Renal pelvis (tissue), 12 donors: ENCODE measurements at places on chromosomes 2 and 18. TPM values are rescaled to one million over a fixed set of nuclear protein-coding genes. Genes with fewer than 3 reads are reported as not detected.

Gene CRYGD
- not detected for polyA plus RNA-seq

Gene DCDC2C
- polyA plus RNA-seq = not detected

Gene TCF23
- 0.50 TPM for polyA plus RNA-seq

Gene SLC5A7
- polyA plus RNA-seq = 0.76 TPM

Gene POTEJ
- not detected for polyA plus RNA-seq

Gene SH3RF3
- 5.6 TPM for polyA plus RNA-seq

Gene AMER3
- polyA plus RNA-seq = not detected

Gene SERPINB10
- polyA plus RNA-seq = not detected

Gene TTR
- polyA plus RNA-seq = 0.16 TPM

Gene MYO7B
- 24.0 TPM for polyA plus RNA-seq

Gene TSPYL6
- not detected for polyA plus RNA-seq

DNA sequence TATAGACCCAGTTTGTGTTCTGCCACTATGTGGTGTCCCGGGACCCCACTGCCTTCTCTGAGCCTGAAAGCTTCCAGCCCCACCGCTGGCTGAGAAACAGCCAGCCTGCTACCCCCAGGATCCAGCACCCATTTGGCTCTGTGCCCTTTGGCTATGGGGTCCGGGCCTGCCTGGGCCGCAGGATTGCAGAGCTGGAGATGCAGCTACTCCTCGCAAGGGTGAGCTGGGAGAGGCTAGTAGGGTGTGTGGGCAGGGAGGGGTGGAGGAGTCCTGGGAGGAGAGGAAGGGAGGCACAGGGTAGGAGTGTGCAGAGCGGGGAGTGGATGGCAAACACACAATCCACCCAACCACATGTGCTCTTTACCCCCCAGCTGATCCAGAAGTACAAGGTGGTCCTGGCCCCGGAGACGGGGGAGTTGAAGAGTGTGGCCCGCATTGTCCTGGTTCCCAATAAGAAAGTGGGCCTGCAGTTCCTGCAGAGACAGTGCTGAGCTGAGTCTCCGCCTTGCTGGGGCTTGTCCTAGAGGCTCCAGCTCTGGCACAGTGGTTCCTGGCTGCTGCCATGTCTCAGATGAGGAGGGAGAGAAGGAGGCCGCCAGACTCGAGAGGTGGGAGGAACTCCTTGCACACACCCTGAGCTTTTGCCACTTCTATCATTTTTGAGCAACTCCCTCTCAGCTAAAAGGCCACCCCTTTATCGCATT lies 16.9 kb downstream of the PRKAG3 start:
- DNase-seq = no peak

GRCh38 chr2:138090330-138090729 lies 126.1 kb downstream of the HNMT start:
- DNase-seq = peak; percentile 15

- no peak for DNase-seq
Observed at GRCh38 chr2:231260442-231261208, 62.2 kb downstream of the ARMC9 start.

GRCh38 chr2:104078431-104079157 lies 775.3 kb upstream of the POU3F3 start:
- no peak for DNase-seq

DNA sequence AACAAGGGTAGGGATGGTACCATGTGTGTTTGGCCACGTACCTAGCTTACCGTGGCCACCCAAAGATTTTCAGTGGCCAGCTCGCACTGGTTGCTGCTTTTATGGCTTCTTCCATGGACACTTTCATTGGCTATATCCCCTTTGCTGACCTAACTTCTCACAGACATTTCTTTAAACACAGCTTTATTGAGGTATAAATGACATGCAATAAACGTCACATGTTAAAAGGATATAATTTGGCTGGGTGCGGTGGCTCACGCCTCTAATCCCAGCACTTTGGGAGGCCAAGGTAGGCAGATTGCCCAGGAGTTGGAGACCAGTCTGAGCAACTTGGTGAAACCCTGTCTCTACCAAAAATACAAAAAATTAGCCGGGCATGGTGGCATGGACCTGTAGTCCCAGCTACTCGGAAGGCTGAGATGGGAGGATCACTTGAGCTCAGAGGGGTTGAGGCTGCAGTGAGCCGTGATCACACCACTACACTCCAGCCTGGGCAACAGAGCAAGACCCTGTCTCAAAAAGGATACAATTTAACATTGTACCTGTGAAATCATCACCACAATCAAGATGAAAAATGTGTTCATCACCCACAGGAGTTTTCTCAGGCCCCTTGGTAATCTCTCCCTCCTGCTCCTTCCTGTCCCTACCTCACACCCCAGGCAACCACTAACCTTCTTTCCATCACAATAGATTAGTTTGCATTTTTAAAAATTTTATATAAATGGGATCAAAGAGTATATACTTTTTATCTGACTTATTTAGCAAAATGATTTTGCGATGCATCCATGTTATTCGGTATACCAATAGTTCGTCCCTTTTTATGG lies 127.8 kb upstream of the PPP1CB start:
- DNase-seq = no peak

DNA sequence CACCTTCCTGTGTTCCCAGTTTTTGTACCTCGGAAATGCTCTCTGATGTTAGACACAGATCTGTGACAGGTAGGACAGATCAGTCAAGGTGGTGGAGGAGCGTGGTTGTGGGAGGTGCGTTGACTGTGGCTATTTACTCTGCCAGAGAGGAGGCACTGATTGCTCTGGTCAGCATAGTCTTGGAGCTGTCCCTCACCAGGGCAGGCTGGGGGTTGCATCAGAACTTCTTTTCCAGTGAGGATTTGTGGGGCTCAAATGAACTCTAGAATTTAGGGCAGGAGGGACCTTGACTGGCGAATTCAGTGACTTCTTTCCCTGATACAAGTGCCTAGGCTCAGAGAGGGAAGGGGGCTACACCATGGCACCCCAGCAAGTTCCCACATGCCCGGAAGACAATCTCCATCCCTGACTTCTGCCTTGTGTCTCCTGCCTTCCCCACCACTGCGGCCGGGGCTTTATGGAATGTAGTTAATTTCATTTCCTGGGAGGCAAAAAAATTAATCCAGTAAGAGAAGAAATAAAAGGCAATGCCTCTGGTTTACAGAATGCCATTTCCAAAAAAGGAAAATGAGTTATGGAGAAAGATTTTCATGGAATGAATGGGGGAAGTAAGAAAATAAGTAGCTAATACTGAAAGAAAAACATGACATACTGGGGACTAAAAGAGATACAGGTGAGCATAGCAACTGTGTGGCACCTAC lies 26.1 kb downstream of the NIFK start:
- no peak for DNase-seq

DNA sequence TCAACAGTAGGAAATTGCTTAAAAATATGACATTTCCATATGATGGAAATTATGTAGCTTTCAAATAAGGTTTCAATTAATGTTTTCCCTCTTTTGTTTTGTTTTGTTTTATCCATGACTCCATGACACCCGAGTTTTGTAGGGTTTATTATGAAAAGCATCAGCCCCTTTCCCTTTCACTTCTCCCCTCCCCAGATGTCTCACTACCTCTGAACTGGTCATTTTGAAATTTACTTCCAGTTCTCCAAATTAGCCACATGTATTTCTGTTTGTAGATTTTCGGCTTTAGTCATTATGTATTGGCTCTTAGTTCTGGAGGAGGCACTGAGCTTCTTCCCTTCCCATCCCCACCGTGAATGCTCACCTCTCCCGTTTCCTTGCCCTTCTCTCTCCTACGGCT lies 18.6 kb upstream of the VPS4B start:
- DNase-seq = no peak

DNA sequence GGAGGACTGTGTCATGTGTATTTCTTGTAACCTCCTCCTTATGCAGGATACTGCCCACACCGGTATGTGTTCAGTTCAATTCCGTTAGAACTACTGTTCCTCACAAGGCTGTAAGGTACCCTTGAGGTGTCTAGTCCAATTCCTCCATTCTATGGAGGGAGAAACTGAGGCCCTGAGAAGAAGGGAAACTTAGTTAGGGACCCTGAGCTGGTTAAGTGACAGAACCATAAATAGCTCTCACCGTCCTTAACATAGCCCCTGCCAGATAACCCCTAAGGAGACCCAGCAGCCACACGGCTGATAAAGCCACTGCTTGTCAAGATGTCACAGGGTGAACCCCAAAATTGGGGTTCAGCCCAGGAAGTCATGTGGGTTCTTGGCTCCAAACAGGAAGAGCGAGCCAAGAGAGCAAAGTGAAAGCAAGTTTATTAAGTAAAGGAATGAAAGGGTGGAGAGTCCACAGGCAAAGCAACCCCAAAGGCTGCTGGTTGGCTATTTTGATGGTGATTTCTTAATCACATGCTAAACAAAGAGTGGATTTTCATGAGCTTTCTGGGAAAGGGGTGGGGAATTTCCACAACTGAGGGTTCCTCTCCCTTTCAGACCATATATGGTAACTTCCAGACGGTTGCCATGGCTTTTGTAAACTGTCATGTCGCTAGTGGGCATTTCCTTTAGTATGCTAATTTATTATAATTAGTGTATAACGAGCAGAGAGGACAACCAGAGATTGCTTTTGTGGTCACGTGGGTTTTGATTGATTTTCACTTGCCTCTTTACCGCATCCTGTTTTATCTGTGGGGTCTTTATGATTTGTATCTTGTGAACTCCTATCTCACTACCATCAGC lies 83.4 kb upstream of the RTN4 start:
- peak; percentile 58 for DNase-seq

- DNase-seq = no peak
Observed at GRCh38 chr2:118954297-118955060, 12.5 kb downstream of the MARCO start.

- peak; percentile 3 for DNase-seq
Observed at GRCh38 chr2:199910338-199911051, 598 bp upstream of the C2orf69 start.

- no peak for DNase-seq
Observed at GRCh38 chr2:11280713-11281112, 63.7 kb downstream of the ROCK2 start.

DNA sequence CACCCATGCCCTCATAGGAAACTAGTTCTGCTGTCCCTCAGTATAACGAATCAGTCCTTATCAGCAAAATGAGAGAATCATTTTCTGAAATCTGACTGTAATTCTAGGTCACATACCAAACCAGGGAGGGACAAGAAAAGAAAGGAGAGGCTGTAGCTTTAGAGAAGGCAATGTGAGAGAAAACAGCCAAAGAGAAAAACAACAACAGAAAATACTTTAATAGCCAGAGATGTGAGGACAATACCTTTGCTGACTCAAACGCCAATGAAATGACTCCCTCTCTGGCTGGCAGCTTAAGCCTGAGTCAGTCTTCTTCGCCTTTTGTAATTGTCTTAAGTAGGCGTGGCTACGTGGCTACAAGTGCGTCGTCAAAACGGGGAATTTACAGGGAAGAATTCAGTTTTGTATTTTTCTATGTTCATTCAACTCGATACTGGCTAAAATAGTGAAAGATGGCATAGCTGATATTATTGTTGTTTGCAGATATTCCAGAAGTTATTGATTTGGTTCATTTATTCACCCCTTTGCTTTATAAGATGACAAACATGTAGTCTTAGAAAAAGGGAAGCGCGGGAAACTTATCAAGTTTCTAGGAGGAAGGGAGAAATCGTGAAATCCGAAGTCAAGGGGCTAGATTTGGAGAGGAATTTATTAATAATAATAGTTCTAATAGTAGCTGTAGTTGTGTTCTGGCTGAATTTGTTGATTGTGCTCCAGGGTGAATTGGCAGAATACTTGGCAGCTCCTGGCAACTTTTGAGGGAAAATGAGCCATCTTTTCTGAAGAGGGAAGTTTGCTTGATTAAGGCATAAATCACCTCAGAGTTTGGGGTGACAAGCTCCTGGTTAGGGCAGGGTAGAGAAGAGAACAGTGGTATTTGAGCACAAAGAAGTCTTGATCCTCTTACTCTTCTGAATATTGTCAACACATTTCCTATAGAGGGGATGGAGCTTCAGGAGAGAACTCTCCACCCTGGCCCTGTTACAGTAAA lies at the start of gene IL1A:
IL1A (minus strand) TSS at position 295 of the 991 bp plus-strand sequence. CDS start 723 bp downstream, outside the sequence.
- DNase-seq = no peak

- DNase-seq = no peak
Observed at GRCh38 chr2:239065962-239066361, 218.1 kb downstream of the TWIST2 start.

- no peak for DNase-seq
Observed at GRCh38 chr2:180553094-180553715, 427.2 kb upstream of the UBE2E3 start.

DNA sequence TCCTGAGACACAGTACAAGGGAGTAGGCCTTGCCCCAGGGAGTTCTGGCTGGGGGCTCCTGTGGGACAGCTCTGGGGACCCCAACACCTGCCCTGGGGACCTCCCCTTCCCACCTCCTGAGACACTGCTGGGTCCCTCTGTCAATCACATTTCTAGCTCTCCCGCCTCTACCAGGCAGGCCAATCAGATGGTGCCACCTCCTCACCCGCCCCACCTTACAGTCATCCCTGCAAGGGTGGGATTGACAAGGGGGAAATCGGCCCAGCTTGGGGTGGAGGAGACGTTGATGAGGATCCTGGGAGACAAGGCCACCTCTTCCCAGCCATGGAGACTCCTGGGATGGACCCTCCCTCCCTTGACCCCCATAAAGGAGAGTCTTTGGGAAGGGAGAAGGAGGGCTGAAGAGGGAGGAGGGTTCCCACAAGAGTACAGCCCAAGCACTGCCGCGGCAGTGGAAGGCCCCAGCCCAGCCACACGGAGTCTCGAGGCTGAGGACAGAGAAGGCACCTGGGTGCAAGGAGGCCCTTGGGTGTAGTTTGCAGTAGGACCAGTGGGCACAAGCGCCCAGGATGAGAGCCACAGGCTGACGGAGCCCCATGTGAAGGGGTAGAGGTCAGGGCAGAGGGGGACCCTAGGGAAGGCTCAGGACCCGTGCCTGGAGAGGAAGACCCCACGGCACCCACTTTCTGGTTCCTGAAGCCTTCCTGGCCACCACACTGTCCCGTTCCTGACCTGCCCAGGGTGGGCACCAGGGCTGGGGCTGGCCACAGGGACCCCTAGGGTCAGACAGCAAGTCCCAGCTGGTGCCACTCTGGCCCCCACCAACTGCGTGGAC lies 109.9 kb upstream of the OTOS start:
- DNase-seq = no peak

- no peak for DNase-seq
Observed at GRCh38 chr2:229578052-229578846, 136.1 kb downstream of the DNER start.

DNA sequence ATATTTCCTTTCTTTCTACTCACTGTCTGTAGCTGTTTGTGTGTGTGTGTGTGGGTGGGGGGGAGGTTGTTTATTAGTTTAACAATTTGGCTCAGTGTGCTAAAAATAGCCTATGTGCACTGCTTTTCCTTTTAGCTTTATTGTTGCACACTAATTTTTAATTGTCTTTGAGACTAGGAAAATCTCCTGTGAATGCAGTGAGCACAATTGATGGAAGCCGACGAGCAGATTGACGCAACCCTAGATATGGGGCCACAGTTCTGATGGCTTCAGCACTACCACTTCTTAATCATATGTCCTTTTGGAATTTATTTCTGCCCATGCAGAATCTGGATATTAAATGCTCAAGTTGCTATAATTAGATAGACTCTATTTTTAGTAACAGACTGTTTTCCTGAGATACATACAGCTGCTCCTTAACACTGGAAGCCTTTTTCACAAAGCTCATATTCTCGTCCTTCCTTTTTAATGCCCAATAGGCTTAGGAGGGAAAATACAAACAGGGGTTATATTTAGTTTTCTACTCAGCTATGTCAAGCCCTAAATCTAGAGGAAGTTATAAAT lies 109.1 kb downstream of the IRS1 start:
- DNase-seq = peak; percentile 42

GRCh38 chr18:61572871-61573270 lies 239.6 kb downstream of the CDH20 start:
- DNase-seq = no peak
